ENCODE measurements at places on chromosomes 16 and 17. TPM values are rescaled to one million over a fixed set of nuclear protein-coding genes. Genes with fewer than 3 reads are reported as not detected.

Gene SYCE1L
- 0.32 TPM for total RNA-seq

Gene GNAO1
- total RNA-seq = 5.1 TPM

Gene CUEDC1
- total RNA-seq = 16.7 TPM

Gene HBZ
- total RNA-seq = not detected

Gene CPNE7
- total RNA-seq = not detected

Gene TNFRSF13B
- total RNA-seq = not detected

Gene TNFRSF17
- not detected for total RNA-seq

Gene FBXO31
- total RNA-seq = 26.2 TPM

DNA sequence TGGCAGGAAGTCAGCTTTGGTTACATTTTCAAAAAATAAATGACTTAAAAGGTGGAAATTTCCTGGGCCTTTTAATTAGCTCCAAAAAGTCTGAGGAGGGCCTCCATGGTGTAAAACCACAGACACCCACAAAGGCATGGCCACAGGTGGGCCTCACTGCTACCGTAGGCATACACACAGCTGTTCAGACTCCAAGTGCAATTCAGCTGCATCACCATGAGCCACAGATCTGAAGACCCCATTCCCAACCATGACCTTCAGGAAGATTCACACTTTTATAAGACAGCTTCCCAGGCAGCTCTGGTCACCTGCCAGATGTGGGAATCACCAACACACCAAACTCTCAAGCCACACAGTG is 20.6 kb downstream of the CSNK2A2 start:
- DNase-seq = no peak

DNA sequence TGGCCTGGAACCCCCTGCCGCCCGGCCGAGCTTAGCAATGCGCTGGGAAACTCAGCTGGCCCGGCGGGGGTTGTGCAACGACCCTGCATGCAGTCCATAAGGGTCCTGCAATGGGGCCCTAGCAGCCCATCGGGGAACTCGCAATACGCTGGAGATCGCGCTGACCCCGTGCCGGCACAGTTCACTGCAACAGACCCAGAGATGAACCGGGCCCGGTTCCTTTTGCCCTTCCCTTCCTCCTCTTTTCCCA is 375 bp downstream of the SLC25A11 start:
- DNase-seq = no peak

DNA sequence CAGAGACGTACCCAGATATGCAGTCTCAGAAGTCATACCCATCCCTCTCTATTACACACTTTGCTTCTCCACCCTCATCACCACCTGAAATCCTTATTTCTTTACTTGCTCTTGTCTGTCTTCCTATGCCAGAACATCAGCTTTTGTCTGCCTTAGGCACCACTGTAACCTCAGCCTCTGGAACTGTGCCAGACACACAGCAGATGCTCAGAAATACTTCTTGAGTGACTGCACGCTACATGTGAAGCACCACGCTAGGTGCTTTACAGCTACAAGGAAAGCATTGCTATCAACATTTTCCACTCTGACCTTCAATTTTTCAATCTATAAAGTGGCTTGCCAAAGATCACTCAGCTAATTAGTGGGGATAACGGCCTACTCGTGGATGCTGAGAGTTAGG is 226.8 kb downstream of the CHD9NB start:
- DNase-seq = no peak

- DNase-seq = peak; percentile 53
Measured at GRCh38 chr16:48383877-48384519, 1.2 kb downstream of the SIAH1 start.

GRCh38 chr17:1435326-1435725 is 20.7 kb downstream of the CRK start:
- no peak for DNase-seq

GRCh38 chr16:83206426-83206825 is 579.7 kb downstream of the CDH13 start:
- DNase-seq = no peak

- DNase-seq = no peak
Measured at GRCh38 chr17:16013943-16014407, 14.4 kb downstream of the TTC19 start.

DNA sequence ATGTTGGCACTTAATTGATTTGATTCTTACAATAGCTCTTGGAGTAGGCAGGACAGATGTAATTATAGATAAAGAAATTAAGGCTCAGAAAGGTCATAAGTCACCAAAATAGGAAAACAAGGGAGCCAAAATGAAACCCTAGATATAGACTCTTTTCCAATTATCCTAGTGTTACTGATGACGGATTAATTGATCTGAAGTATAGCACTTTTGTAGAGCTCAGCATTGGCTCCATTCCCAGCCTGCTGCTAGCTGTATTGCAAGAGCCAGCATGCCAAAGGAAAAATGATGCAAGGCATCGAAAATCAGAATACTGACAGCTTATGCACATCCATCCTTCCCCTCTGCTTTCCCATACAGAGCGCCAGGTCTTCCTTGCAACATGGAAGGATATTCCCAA is 21.6 kb upstream of the RASL10B start:
- no peak for DNase-seq

- DNase-seq = peak; percentile 51
Measured at GRCh38 chr17:28865946-28866752, 11.3 kb downstream of the ERAL1 start.

DNA sequence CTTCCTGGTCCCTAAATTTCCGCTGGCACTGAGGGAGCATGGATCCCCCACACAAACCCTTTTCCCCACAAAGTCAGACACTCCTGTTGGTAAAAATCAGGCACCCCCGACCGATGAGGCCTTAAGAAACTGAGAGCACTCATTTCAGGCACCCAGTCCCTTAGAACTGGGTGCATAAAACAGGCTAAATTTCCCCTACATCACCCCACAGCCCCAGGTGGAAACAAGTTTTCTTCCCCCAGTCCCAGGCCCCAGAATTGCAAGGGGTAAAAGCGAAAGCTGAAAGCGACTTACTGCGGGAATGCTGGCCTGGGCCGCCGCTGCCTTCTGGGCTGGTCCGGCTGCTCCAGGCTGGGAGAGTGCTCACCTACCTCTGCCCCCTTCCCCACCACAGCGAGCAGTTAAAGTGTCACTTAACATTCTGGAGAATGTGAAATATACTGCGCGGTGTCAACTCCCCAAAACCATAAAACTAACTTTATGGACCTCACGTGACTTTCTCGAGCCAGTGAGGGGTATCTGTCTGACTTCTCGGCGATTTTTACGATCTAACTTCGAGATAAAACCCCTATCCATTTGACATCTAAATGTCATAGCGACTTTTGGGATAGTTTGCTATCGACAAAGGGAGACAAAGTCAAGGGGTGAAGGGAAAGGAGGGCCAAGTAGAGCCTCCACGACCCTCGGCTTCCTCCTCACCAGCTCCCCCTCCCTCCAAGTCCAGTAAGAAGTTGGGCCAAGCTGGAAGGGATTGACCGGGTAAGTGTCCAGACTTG is at the start of gene HOXB3:
Gene HOXB3 (minus strand): TSS at position 411 of the 776 bp plus-strand sequence. CDS start 37,767 bp downstream, outside the sequence.
- DNase-seq = no peak

DNA sequence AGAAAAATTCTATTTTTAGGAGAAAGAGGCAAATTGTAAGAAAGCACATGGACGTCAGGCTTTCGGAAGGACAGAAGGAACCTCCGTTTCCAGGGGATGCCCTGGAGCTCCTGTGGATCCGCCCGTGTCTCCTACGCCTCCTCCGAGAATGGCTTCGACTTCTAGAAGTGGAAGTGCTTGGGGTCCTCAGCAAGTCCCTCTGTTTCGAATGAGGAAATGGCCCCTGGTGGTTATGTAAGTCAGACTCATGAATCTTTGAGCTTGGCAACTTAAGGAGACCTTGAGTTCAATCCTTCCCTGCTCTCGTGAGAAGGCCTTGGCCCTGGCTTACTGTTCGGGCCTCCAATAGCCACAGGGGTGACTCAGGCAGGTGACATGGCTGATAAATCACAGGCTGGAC is 38.9 kb downstream of the COX4I1 start:
- DNase-seq = no peak

- DNase-seq = no peak
Measured at GRCh38 chr17:64240261-64240740, 22.8 kb downstream of the TEX2 start.

DNA sequence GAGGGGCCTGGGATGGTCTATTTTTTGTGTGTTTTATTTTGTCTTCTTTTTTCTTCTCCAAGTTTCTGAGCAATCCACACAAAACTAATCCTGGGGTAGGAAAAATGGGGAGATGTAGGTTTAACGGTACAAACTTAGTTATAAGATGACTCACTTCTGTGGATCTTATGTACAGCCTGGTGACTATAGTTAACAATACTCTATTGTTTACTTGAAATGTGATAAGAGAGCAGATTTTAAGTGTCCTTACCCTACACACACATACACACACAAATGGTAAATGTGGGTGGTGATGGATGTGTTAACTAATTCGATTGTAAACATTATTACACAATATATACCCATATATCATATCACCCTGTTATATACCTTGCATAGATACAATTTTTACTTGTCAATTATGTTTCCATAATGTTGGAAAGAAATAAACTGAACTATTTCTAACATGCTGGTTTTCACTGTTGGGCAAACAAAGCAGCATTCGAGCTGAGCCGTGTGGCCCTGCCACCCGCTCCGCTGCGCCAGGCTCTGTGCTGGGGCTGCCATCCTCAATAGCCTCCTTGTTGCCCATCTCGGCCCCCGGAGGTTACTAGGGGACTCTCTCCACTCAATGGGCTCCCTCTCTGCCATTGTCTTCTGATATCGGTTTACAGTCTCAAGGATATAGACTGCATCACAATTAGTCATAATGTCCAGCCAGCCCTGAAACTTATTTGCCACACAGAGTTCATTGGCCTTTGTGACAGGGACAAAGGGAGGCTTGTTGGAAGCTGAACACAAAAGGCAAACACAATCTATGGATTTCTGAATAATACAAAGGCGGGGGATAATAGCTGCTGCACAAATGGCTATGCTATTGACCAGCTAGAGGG is 380.3 kb upstream of the MAF start:
- DNase-seq = no peak

GRCh38 chr16:74275711-74276110 is 20.9 kb upstream of the PSMD7 start:
- DNase-seq = no peak

- no peak for DNase-seq
Measured at GRCh38 chr16:90061437-90061836, 15.7 kb downstream of the PRDM7 start.

DNA sequence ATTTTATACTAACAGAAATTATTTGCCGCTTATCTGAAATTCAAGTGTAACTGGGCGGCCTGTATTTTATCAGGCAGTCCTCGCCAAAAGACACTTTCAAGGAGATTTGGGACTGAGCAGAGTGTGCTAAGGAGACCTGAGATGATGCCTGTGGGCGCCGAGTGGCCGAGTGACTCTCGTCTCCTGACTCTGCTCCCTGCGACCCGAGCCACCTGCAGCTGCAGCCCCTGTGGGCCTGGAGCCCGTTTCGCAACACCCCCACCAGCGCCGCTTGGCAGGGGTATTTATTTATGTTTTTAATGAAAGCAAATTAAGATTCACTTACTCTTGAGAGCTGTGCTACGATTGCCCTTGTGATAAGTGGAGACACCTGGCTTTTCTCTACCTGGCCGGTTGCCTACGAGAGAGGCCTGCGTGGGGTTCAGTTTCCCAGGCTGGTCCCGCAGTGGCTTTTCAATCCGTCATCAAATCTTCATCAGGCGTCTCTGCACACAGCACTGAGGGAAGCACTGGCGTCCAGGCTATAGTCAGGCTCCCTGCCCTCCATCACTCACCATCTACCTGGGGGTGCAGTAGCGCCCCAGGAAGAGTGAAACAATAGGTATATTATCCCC is 124.0 kb downstream of the SEC14L1 start:
- no peak for DNase-seq

DNA sequence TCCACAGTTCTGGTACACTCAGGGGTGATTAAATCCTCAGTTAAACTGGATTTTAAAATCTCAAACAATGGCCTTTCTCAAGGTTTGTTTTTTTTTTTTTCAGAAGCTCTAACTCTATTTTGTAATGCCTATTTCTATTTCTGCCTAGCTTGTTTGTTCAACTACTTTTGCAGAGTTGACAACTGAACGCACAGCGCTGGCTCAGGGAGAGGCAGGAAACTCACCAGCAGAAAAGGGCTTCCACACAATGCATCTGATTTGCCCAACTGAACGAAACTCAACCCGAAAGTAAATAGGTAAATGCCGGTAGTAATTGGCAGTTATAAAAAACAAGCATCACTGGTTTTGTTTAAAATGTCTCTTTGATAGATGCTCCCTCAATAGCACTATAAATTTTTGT is 52.7 kb upstream of the CNEP1R1 start:
- DNase-seq = no peak

DNA sequence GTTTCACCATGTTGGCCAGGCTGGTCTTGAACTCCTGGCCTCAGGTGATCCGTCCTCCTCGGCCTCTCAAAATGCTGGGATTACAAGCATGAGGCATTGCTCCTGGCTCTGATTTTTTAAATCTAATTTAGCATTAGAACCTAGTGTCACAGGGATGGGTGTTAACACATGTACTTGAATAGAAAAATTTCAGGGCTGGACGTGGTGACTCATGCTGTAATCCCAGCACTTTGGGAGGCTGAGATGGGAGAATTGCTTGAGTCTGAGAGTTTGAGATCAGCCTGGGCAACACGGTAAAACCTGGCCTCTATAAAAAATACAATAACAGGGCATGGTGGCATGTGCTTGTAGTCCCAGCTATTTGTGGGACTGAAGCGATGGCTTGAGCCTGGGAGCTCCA is 6.0 kb upstream of the RNF135 start:
- DNase-seq = peak; percentile 66

DNA sequence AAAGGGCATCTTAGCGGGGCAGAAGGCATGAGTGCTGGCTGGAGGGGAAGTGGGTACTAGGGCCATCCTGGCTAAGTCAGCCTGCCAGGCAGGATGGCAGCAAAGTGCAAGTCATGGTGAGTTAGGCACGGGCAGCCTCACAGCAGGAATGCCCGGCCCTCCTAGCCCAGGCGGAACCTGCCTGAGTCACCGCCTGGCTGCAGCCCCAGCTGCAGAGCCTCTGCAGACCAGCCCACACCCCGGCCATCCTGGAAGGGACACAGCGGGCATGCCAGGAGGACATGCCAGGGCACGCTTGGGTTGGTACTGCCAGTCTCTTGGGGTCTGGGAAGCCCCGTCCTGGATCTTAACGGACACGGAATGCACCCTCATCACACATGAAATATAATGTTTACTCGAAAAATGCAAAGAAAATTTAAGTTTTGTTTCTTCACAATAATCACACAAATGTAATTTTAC is 5.0 kb upstream of the ALDH3A1 start:
- peak; percentile 84 for DNase-seq

DNA sequence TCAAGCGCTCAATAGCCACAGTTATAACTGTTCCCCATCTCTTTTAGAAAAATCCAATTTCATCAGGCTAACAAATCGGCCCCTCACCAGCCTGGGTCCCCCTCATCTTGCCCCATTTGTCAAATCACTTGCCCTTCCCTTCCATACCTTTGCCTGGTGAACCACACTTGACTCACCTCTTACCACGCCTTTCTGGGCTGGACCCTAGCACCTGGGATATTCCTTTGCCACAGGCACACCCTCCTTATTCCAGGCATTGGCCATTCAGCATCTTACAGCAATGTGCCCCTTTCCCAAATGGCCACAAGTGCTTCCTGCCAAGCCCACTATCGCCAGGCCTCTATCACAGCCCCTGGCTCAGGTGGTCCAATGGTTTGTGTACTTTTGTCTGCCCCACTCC is 14.9 kb downstream of the CMTM4 start:
- no peak for DNase-seq

Measured in SJSA1 (cell line).